ENCODE measurements at places on chromosomes 7 and 10. TPM values are rescaled to one million over a fixed set of nuclear protein-coding genes. Genes with fewer than 3 reads are reported as not detected.
A peak's percentile ranks its signal among the peaks of the same experiment; 100 is the strongest.

GRCh38 chr7:20220921-20221547 is 3.9 kb upstream of the MACC1 start:
- peak; percentile 11 for DNase-seq

- peak; percentile 88 for DNase-seq
Measured at GRCh38 chr10:93542358-93542791, 24.1 kb upstream of the FFAR4 start.

GRCh38 chr7:23696916-23697441 is 13.0 kb upstream of the STK31 start:
- peak; percentile 50 for DNase-seq

DNA sequence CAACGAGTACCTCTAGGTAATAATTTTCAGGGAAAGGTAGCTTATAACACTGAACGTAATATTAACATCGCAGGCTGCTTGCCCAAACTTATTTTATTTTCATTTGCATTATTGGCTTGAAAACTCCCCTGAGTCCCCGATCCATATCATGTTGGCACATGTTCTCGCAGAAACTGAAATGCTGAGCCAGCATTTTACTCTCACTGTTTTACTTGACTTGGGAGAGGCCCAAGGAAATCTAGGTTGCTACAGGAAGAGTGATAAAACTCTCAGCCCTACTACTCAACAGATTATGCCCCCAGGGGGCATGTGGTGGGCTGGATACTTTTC is 183.5 kb upstream of the HABP2 start:
- DNase-seq: no peak

DNA sequence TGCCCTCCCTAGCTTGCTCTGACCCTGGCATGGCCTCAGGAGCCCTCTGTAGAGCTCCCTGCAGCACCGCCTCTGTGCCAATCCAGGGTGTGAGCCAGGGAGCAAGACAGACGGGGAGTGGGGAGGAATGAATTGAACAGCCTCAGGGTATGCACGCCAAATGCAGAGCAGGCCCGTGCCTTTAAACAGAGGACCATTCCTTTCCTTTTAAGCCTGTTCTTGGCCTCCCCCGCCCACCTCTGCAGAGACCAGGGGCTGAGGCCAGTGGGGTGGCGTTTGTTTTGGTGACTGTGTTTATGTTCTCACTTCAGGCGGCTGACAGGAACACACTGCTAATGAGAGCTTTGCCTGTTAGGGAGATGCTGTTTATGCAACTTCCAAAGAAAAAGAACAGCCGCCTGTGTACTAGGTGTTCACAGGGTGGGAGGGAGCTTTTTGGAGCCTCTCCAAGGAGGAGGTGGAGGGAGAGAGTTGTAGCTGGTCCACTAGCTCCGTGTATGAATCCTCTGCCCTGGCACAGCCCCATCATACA is 528.1 kb upstream of the DPP6 start:
- DNase-seq: peak; percentile 75

GRCh38 chr7:26700386-26700785 is 164.0 kb downstream of the SKAP2 start:
- DNase-seq: no peak

DNA sequence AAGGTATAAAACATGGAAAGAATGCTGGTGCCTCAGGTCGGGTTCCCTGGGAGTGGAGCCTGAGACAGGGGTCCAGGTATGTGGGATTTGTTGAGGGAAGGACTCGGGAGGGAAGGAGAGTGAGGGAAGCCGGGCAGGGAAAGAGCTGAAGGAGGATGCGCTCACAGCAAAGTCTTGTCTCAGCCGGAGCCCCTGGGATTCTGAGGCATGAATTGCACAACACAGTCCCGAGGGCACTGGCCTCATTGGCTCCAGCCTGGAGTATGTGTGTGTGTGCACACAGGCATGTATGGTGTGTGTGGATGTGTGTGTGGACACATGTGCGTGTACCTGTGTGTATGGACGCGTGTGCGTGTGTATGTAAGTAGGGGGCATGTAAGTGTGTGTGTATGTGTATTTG is 87.4 kb downstream of the WDFY4 start:
- no peak for DNase-seq

DNA sequence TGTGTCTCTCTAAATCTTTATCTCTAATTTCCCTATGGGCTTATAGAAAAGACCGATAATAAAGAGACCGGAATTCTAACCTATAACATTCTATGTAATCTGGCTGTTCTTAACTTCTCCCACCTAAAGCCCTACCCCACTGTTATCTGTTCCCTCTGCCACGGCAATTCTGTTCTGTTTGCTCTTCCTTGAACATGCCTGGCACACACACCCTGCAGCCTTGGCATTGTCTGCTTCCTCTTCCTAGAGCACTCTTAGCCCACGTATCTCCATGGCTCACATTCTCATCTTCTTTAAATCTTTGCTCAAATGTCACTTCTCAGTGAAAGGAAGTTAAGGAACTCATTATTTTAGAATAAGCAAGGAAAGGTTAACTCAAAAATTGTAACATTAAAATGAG is 309.2 kb downstream of the GPR158 start:
- no peak for DNase-seq

DNA sequence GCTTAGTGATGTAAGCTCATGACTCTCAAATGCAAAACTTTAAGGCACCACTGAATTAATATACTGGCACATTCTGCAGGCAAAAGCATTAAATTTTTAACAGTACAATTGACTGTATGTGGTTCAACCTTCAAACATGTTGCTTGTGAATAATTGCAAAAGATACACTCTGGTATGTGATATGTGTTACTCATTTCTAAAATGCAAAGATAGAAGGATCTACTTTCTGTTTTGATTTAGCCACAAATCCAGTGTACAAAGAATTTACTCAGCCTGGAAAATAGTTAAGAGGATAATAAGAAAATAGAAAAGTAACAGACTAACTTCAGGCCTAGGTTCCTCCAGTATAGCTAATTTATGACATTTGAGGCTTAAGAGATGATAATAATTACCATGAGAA is 66.6 kb upstream of the NOBOX start:
- DNase-seq: no peak

GRCh38 chr7:122535086-122535485 is 163.8 kb downstream of the RNF133 start:
- DNase-seq: no peak

GRCh38 chr7:135328053-135328452 is 94.4 kb downstream of the STRA8 start:
- DNase-seq: no peak

DNA sequence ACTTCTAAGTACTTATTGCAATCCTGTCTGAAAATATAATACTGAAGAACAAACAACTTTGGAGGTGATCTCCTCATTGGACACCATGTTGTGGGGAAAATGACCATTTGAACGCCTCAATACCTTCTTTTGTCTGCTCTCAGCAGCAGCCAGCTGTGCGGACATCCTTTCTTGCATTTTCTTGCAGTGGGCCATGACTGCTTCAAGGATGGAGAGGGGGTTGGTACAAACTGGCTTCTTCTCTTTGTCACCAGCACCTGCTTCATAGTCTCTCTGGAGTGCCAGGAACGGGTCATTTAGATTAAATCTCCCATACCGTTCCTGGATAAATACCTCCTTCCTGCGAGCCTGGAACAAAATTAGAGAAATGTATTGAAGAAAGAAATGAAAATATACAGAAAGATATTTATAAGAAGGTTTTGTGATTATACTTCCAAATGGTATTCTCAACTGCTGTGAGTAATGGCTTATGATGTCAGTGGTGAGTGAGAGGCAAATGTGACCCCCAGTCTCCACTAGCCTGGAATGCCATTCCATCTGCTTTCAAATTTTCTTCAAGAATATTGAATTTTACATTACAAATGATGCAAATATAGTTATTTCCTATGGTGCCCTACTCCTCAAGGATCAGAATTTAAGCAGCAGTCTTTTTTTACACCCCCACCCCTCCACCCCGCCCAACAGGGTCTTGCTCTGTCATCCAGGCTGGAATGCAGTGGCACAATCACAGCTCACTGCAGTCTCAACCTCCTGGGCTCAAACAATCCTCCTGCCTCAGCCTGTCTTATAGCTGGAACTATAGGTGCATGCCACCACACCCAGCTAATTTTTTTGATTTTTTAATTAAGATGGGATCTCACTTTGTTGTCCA is 62.4 kb downstream of the CTTNBP2 start:
- no peak for DNase-seq

DNA sequence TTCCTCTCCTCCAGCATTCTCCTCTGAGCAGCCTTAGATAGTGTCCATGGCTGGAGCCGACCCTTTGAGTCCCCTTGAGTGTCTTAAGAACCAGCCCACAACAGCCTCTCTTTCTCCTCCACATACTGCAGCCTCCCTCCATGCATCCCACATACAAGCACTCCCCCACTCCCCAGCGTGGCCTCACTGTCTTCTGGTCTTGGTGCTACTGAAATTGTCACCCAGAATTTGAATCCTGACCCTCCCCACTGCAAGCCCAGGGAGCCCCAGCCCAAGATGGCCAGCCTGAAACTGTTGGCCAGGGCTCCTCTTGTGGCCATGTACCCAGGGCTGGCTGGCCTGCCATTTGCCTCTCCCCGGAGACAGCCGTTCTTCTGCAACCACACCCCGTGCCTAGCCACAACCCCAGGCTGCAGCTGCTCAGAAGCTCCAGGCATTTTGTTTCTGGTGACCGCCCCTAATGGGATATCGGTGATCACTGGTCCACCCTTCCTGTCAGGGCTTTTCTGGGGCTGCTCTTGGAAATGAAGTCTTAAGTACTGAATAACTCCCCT is 18.8 kb upstream of the SH2D4B start:
- DNase-seq: peak; percentile 63

DNA sequence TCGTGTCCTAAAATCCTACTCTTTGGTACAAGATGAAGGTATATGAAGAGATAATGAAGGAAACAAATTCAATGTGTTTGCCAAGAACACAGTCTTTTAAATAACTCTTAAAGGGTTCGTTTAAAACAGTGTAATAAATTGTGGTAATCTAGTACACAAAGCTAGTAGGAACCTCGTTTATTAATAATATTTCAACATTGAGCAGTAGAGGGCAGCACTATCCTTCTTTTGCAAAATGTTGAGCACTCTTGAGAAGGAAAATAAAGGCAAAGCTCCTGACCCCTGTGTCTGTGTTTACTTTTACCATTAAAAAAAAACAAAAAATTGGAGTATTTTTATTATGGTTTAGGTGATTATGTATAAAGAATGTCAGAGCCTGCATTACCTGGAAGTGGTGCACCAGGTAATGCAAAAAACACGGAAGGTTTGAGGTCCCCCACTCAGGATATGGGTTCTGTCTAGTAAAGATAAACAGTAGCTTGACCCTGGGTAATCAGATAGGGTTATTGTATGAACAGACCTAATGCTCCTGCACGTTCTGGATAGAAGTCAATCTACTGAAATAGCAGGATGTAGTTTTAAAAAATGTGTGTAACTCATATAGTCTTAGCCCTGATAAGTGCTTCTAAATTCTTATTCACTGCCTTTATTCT is 5.7 kb upstream of the GOT1 start:
- no peak for DNase-seq

GRCh38 chr10:48896756-48897440 is 42.7 kb downstream of the LRRC18 start:
- peak; percentile 60 for DNase-seq

- no peak for DNase-seq
Measured at GRCh38 chr7:132625651-132626050, 49.4 kb upstream of the PLXNA4 start.

DNA sequence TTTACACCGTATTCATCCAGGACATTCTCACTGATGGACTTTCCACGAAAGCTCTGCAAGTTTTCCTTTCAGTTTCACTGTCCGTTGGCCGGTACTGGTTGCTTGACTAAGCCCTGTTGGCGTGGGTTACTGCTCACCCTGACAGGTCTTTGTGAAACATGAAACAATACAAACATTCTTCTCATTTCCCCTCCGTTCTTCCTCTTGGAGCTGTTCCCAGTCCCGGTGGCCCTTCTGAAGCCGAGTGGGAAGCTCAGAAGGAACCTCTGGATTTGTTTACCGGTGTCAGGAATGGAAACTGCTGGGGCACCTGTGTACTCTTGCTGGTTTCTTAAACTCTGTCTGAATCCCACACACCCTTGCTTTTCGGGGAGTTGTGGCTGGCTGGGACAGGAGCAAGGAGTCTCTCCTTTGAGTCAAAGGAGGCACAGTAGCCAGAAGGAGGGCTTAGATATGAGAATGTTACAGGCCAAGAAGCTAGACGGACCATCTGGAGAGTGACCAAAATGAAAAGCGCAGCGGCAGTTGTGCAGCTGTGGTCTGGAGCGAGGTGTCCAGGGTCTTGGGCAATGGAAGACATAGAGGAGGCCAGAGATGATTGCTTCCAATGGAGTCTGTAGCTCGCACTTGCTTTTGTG is 45.7 kb downstream of the LYZL2 start:
- peak; percentile 59 for DNase-seq

C7orf33 gene
- not detected for total RNA-seq

GCK gene
- 7.4 TPM for total RNA-seq

SFTPA1 gene
- total RNA-seq: not detected

PRKAR1B gene
- 23.8 TPM for total RNA-seq

AGBL3 gene
- 3.4 TPM for total RNA-seq

CYP2C19 gene
- not detected for total RNA-seq

Measured in right cardiac atrium (tissue), 5 donors.